Activated CD4-positive, alpha-beta T cell treated with anti-CD3 and anti-CD28 coated beads, Interleukin-2, amount 10 ng/mL, durations not matched to agents 24 days and 14 days (primary cell): ENCODE measurements at places on chromosomes 12 and 14.

DNA sequence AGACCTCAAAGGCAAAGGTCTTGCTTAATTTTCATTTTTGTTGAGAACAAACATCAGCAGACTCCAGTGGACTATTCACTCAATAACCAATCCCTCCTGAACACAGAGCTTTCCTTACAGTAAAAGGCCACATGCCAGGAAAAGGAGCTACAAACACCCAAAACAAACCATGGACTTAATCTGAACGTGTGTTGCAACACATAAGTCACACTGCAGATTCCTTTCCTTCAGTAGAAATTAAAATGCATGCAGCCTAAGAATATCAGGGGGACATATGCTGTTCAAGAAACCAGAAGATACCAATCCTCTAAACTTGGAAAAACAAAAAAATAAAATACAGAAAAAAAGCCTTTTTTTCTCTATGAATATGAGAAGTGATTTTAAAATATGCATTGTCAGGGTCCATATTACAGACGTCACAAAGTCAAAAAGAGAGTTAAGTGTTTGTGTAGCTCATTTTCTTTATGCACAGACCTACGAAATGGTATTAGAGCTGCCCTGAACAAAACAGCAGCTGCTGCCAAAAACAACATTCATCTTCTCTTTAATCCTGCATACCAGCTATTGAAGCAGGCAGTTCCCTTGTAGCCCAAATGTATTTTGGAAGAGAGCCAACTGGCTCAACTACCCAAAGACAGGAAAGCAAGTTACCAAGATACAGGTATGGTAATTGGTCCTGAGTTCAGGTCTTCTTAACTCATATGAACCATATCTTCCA lies 26.2 kb downstream of the KITLG start:
- no peak for DNase-seq

- peak; percentile 76 for DNase-seq
Measured at GRCh38 chr12:100672075-100672592, 98.7 kb downstream of the GAS2L3 start.

DNA sequence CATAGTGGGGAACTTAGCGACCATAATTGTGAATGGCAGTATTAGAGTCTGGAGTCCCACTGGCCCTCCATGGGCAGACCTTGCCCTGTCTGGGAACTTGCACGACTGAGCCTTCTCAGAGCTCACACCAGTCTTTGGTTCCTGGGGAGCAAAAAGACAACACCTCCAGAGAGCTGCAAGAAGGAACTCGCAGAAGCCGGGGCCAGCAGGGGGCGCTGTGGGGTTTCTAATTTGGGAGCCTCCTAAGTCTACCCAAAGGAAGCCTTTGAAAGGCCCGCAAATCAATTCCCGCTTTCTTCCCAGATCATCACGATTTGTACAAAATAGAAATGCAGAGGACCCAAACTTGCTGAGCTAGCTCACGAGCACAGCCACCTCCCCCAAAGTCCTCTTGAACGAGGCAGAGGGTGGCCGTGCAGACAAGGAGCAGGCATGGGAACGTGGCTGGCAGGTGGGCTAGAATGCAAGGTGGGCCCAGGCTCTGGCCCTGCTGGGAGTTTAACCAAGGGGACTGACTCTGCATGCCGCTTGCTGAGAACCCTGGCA lies 46.3 kb upstream of the FBXO21 start:
- peak; percentile 92 for DNase-seq

DNA sequence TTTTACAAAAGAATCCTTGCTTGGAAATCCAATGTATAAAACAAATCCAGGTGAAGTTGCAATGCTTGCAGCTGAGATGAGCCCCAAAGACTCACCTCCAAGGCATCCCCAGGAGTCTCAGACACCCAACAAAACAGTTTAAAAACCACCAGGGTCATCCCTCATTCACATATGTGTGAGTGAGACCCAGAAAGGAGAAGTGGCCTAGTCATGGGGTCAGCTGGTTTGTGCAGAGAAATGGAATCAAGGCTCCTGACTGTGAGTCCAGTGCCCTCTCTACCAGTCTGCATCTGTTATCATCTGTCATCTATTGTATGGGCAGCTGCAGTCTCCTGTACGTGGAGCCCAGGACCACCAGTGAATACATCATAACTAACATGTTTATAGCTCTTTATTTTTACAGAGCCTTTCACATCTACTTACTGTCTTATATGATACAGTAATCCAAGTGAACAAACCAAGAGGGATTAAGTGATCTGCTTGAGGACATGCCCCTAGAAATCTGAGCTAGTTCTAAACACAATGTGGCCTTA lies 27.1 kb downstream of the PLEKHG7 start:
- no peak for DNase-seq

DNA sequence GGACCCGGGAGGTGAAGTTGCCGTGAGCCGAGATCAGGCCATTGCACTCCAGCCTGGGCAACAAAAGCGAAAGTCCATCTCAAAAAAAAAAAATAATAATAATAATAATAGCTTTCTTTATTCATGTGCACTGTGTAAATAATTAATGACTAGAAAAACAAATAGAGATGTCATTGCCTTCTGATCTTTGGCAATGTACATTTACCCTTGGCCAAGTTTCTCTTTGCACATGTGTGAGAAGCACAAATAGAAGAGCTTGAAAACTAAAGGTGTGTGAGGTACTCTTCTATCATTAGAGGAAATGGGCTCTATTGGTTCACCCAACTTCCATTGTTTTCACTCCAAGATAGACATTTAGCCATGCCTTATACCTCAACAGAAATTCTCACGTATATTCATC lies 170.1 kb upstream of the PDZRN4 start:
- no peak for DNase-seq

DNA sequence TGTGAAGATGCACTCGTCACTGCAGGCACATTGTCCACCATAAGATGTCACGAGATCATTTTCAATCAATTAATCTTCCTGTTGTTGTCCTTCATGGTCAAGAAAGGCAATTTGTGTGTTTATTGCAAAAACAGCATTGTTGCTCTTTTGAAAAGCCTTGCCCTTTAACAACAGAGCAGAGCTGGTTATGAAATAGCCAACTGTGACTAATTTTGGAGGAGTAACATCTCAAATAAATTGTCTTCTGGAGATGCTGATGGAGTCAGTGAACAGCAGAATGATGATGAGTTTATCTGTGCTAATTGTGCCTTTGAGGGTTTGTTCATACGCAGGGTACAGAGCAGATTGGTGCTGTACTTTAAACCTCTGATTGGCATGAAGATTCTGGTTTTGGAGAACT lies 88.3 kb upstream of the E2F7 start:
- no peak for DNase-seq

GRCh38 chr12:128867466-128867865 lies 14.2 kb downstream of the GLT1D1 start:
- DNase-seq: no peak

- DNase-seq: no peak
Measured at GRCh38 chr12:90979951-90980350, 24.8 kb downstream of the EPYC start.

DNA sequence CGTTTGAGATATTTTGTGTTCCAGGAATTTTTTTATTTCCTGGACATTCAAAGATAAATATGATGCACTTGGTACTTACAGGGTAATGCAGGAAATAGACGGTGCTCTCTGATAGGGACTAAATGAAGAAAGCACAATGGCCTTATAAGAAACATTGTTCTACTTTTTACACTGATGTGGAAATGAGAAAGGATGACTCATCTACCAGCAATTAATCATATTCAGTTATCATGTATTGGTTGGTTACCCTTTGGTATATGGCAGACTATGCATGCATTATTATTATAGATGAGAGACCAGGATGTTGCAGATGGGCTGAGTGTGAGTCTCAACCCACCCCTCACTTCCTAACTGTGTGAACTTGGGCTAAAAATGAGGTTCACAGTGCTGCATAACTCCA lies 222.2 kb downstream of the FLRT2 start:
- no peak for DNase-seq

DNA sequence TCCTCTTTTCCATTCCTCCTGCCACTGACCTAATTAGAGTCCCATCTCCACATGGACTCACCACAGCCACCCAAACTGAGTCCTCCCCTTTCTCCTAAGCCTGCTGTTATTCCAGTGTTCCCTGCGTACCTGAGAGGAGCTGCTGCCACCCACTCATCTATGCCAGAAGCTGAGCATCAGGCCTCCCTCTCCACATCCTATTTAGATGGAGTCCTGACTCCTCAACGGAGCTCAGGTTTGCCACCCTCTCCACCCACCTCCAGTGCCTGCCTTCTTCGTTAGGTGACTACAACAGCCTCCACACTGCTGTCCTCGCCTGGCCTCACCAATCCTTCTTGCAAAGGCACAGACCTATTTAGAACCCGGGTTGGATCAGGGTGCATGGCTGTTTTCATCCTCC lies 15.2 kb upstream of the ABHD12B start:
- no peak for DNase-seq

GRCh38 chr14:73208846-73209245 lies 28.5 kb upstream of the PAPLN start:
- no peak for DNase-seq

DNA sequence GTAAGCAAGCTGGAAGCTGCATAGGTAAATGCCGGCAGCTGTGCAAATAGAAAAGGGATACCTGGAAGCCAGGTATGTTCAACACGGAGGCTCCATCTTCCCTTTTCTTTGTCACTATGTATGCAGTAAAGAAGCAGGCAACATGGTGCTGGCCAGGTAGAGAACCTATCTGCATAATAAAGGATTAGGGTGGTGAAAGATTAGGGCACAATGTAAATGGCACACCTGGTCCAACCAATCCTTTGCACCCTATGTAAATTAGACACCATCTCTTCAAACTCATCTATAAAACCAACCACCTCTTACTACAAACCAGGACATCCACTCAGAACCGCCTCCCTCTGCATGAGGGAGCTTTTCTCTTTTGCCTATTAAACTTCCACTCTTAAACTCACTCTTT lies 32.3 kb downstream of the RPS29 start:
- no peak for DNase-seq

- DNase-seq: no peak
Measured at GRCh38 chr14:104103446-104104075, 18.1 kb downstream of the ASPG start.

- DNase-seq: peak; percentile 91
Measured at GRCh38 chr12:57110104-57111030, 795 bp downstream of the STAT6 start.

GRCh38 chr12:93403988-93404803 lies 26.5 kb downstream of the NUDT4 start:
- no peak for DNase-seq

DNA sequence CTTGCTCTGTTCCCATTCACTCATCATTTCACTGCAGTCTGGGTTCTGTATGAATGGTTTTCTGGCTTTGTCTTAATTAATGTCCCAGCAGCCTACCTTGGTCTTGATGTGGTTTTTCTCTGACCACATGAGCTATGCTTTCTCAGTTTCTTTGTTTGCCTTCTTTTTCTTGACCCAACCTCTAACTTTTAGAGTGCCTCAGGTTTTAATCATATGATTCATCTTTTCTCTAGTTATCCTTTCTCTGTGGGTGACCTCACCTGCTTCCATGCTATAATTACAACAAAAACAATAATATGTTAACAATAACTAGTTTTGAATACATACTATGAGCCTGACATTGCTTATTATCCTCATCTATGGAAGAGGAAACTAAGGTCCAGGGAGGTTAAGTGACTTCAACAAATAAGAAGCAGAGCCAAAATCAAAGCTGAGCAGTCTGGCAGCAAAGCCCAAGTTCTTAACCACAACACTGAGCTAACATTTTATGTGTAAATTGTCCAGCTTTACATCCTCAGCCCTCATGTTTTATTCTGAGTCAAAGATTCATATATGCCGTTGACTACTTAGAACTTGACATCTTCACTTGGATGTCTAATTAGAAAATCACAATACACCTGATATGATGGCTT lies 4.7 kb upstream of the EPYC start:
- no peak for DNase-seq

DNA sequence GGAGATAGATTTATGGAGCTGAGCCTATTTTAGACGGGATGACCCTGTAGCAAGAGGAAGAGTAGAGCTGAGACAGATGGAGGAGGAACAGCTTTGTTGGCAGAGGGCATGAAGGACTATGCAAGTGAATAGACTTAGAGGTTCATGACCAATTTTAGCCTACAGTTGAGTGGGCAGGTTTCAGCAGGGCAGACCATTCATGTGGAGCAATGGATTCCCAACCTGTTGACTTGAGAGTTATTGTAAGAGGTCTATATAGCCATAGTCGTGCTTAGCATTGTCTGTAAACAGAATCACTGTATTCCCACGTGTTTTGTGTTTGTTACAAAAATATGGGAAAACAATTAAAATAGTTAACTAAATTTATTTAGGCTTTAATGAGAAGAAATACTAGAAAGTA lies 116.8 kb downstream of the CFAP54 start:
- no peak for DNase-seq

- no peak for DNase-seq
Measured at GRCh38 chr12:68621472-68622081, 10.9 kb downstream of the RAP1B start.

DNA sequence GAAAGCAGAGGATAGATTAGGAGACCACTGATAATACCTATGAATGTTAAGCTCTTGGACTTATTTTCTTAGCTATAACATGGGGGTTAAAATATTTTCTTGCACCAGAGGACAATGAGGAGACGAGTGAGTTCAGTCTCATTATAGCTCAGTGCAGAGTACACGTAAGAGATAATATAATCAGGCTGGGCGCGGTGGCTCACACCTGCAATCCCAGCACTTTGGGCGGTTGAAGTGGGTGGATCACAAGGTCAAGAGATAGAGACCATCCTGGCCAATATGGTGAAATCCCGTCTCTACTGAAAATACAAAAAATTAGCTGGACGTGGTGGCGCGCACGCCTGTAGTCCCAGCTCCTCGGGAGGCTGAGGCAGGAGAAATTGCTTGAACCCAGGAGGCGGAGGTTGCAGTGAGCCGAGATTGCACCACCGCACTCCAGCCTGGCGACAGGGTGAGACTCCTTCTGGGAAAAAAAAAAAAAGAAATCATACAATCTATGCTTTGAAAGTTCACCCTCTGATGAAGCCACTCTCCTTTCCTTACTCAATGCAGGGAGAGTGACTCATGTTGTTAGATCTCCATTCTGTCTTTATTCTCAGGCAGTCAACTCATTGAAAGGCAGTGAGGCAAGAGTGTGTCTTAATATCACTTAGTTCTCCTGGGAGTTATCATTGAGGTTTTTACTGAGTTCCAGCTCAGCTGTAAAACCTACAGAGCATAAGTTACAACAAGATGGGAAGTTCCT lies 134.2 kb downstream of the SYNE2 start:
- no peak for DNase-seq

GRCh38 chr12:3595721-3596120 lies 104.7 kb downstream of the PRMT8 start:
- no peak for DNase-seq

DNA sequence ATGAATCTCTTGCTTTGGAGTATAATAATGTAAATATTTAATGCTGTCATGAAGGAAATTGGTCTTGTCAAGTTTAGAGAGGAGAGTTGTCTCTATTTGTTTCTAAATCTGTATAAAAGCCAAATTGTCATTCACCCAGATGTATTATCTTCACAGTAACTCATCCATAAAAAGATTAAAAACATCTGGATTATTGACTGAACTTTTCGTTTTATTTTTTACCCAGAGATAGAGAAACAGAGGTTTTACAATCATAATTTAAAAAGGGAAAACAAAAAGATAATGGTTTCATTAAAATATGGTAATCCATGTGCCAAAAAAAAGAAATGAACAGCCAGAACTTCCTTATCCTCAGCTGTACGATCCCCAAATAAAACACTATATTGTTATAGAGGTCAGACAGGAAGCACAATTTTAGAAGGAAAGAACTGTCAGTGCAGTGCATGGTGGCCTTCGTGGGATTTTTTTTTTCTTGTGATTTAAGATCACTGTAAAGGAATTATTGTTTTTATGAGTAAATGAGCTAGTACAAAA lies 125.9 kb downstream of the ACSS3 start:
- no peak for DNase-seq
